Cardiac ventricle fibroblast (primary cell): ENCODE measurements at places on chromosomes 12 and 14. TPM values are rescaled to one million over a fixed set of nuclear protein-coding genes. Genes with fewer than 3 reads are reported as not detected.

The FAM186B gene
- total RNA-seq: 0.06 and 0.15 TPM in 2 replicates

The BDKRB2 gene
- total RNA-seq: 6.0 and 6.7 TPM in 2 replicates

The POLE2 gene
- 0.88 and 2.0 TPM in 2 replicates for total RNA-seq

The AP5M1 gene
- total RNA-seq: 16.1 and 20.0 TPM in 2 replicates

The KRT6B gene
- not detected in 2 replicates for total RNA-seq
